ENCODE measurements at places on chromosomes 12 and 14.

- no peak for DNase-seq
Measured at GRCh38 chr12:118611770-118612169, 235.4 kb downstream of the SUDS3 start.

DNA sequence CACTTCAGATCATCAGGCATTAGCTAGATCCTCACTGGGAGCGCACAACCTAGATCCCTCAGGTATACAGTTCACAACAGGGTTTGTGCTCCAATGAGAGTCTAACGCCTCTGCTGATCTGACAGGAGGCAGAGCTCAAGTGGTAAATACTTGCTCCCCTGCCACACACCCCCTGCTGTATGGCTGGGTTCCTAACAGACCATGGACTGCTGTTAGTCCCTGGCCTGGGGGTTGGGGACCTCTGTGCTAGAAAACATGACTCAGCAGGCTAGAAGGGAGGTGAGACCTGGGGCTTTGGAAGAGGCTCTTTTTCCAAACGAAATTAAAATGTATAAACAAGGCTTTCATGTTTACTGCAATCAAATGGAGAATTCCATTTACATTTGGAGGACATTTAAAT, 691.1 kb downstream of the FLRT2 start:
- DNase-seq, result peak; percentile 5

DNA sequence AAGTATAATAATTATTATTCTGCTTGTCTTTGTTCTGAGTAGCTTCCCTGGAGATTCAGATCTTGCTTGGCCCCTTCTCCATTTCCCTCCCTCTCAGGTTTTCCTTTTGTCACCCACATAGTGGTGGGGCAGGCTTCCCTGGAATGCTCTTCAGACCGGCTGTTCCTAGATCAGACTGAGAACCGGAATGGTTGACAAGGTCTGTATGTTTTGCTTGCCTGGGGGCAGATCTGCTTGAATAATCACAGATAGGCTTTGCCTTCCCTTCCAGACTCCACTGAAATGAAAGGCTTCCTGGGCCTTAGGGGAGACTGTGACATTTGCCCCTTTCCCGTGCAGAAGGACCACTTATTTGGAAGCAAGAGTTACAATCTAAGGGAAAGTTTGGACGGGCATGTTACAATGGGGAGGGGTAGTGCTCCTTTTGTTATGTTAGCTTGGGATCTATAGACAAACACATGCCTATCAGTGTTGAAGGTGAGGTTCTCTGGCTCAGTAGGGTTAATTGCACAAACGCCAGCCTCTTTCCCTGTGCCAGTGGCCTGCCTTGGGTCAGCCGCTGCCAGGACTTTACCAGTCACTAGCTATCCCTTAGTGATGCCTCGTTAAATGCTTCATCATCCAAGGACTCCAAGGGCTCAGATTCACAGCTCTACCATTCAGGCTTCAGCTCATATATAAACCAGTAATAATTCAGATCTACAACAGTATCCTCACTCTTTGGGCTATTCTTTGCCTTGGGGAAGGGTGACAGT, 178.6 kb downstream of the SNAPC1 start:
- DNase-seq, result peak; percentile 78

- DNase-seq, result no peak
Measured at GRCh38 chr14:72383865-72384264, 451.6 kb downstream of the RGS6 start.

DNA sequence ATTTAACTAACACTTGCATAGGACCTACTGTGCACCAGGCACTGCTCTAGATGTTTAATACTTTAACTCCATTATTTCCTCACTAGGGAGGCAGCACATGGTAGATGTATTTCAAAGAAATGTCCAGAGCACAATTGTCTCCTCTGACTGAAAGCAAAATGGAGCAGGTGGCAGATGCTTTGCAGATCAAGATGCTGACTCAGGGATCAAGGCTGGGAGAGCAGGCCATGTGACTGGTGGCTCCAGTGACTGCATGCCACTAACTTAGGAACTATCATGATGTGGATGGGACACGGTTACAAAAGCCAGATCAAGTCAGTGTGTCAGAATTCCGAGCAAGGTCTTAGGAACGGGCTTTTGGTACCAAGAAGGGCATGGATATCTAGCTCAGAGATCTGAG, 28.2 kb downstream of the SERPINA11 start:
- no peak for DNase-seq

DNA sequence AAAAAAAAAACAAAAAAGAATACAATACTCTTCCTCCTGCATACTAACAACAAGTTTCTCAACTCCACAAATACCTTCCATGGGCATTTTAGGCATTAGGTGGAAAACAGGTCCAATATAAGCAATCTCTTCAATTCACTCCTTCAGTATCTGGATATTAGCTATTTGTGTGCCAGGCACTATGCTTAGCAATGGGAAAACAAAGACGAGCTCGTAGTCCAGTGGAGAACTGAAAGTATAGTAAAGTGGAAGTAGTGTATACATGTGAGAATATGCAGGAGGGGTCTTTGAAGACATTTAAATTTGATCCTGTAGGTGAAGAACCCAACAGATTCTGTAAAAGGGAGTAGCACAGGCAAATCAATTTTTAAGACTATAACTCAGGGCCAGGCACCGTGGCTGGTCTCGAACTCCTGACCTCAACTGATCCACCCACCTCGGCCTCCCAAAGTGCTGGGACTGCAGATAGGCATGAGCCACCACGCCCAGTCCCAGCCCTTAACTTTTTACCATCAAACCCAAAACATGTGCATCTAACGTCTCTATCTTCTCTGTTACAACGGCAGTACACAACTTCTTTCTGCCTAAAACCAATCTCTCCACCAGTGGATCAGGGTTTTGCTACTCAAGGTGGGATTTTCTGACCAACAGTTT, 10.6 kb downstream of the HECTD1 start:
- no peak for DNase-seq

DNA sequence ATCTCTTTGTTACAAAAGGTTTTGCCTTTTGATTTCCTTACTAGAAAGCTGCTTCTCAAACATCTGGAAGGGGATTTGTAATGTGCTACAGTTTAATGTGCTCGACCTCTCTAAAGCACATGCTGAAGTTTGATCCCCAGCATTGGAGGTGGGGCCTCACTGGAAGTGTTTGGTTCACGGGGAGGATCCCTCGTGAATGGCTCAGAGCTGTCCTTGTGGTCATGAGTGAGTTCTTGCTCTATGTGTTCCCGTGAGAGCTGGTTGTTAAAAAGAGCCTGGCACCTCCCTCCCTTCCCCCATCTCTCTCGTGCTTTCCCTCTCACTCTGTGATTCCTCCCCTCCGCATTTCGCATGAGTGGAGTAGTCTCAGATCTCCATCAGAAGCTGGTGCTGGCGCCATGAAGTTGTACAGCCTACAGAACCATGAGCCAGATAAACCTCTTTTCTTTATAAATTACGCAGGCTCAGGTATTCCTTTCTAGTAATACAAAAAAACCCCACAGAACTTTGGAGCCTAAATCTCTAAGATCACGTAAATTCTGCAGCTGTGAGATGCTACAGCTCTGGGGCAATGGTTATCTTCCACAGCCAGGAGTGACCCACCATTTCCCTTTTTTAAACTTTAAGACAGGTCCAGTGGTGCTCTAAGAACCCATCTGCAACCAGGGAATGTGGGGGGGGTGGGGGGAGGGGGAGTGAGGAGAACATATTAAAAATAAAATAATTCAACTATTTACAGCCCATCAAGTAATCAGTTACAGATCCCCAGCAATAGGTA, 214.4 kb downstream of the FOXN3 start:
- no peak for DNase-seq

GRCh38 chr12:82174936-82175335, 183.3 kb downstream of the CCDC59 start:
- DNase-seq, result no peak

DNA sequence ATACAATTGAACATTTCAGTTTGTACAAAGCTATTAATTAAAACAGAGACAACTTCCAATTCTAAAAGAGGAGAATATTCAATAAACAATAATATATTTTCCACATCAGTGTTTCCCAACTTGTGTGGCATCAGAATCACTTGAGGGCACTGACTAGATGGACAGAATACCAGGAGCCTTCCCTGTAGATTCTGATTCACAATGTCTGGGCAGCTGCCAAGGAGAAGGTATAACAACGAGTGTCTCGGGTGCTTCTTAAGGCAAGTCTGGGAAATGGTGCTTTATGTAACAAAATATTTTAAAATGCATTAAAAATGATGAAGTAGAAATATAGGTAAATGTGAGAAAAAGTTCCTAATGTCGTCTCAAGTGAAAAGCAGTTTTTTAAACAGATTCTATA, 26.2 kb downstream of the GALC start:
- no peak for DNase-seq

- no peak for DNase-seq
Measured at GRCh38 chr12:53338916-53339315, 2.8 kb upstream of the SP7 start.

GRCh38 chr14:98223106-98223505, 1048.9 kb downstream of the BCL11B start:
- no peak for DNase-seq

DNA sequence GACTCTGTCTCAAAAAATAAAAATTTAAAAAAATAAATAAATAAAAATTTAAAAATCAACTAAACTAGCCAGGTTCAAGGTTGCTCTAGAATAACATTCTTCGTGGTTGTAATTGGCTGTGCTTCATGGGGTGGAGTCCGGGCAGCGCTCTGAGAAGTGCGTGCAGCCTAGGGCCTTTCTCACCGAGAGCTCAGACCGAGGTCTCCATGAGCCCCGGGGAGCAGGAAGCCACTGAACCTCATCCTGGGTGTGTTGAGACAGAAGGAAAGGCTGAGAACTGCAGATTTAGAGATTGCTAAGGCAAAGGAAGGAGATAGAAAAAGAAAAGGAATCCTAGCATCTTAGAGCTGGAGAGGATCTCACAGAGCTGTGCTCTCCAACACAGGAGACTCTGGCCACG, 14.7 kb downstream of the P2RX4 start:
- no peak for DNase-seq

Data from thyroid gland (tissue), 4 donors.